Stimulated activated naive B cell treated with anti-CD40 and anti-IgM and Interleukin-4, amounts not matched to agents 10 μg/mL and 1 μg/mL and 100 μg/mL, for 72 hours (primary cell): ENCODE measurements at places on chromosomes 4 and X.

GRCh38 chr4:47553329-47554125 is 68.5 kb downstream of the ATP10D start:
- DNase-seq, result no peak

DNA sequence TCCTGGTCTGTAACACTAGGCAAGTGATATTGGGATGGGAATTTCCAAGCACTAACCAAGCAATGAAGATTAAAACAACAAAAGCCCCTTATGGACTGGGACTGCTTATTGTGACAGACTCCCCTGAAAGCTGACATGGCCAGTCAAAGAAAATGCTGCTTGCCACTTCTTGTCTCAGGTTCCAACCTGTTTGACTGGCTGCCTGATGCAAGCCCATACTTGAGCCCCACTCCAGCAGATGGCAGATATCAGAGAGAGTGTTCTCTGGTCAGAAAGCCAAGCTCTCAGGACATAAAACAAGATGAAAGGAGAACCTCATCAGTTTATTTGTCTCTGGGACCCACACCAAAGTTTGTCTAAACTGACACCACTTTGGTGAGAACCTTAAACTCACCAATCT is 15.5 kb upstream of the IGBP1 start:
- no peak for DNase-seq

DNA sequence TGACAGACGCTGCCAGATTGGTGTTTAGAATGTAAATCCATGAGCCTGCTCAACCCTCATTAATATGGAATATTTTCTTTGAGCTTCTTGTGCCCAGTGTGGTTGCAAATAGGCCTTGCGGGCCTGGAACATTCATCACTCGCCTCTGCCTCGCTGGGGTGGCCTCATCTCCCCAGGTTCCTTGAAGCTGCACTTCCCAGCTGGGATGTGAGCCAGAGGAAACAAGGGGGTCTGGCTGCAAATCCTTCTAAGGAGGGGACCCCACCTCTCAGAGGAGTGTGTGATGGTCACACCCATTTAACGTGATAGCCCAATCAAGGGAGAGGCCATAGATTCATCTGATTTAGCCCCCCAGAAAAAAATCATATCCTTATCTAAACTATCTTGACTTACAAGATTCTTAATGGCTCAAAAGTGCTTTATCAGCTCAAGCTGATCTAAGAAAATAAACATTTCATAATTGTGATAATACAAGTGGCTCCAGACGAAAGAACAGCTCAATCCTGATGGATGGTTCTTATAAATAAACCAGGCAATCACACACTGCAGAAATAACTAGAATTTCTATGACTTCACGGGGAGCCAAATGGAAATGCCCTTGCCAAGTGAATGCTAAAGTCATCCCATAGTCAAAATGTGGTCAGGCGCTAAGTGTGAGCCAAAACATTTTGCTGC is 189.9 kb downstream of the PTTG2 start:
- no peak for DNase-seq

DNA sequence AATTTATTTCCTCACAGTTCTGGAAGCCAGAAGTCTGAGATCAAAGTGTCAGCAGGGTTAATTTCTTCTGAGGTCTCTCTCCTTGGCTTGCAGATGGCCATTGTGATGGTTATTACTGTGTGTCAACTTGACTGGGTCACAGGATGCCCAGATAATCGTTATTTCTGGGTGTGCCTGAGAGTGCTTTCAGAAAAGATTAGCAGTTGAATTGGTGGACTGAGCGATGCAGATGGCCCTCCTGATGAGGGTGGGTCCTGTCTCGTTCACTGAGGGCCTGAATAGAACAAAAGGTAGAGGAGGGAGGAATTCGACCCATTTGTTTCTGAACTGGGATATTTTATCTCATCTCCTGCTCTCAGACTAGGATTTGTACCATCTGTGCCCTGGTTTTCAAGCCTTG is 15.7 kb downstream of the SMIM43 start:
- DNase-seq, result no peak

GRCh38 chr4:40058121-40058520 is 1.5 kb downstream of the N4BP2 start:
- DNase-seq, result no peak
